ENCODE measurements at places on chromosomes 5 and 9. TPM values are rescaled to one million over a fixed set of nuclear protein-coding genes. Genes with fewer than 3 reads are reported as not detected.
A peak's percentile ranks its signal among the peaks of the same experiment; 100 is the strongest.

The SH3RF2 gene
- 1.3 TPM for polyA plus RNA-seq

- DNase-seq, result no peak
These were observed 153.8 kb downstream of the GOLPH3 start for GRCh38 chr5:32020271-32020670.

GRCh38 chr9:34372467-34373011 is 4.2 kb downstream of the MYORG start:
- peak; percentile 80 for DNase-seq

GRCh38 chr5:159645179-159645846 is 271.0 kb upstream of the ADRA1B start:
- no peak for DNase-seq

GRCh38 chr5:6359555-6360322 is 18.6 kb downstream of the MED10 start:
- DNase-seq, result no peak

The LCN2 gene
- polyA plus RNA-seq, result 8.2 TPM

All from kidney (tissue), 22 donors.